ENCODE measurements at places on chromosomes 5 and 9.

DNA sequence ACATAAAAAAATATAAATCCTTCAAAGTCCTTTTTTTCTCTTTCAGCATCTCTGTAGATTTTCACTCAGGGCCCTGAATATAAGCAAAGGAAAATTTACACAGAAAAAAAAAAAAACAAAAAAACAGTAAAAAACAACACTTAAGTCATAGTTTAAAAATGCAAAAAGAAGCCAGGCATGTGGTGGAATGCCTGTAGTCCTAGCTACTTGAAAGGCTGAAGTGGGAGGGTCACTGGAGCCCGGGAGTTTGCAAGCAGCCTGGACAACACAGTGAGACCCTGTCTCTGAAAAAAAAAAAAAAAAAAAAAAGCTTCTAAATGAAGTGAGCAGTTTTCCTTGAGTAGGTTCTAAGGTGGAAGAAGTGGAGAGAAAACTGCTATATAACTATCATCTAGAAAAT, 55.0 kb upstream of the BNC2 start:
- DNase-seq, result no peak

GRCh38 chr5:125236007-125236406, 489.6 kb upstream of the ZNF608 start:
- DNase-seq, result no peak

DNA sequence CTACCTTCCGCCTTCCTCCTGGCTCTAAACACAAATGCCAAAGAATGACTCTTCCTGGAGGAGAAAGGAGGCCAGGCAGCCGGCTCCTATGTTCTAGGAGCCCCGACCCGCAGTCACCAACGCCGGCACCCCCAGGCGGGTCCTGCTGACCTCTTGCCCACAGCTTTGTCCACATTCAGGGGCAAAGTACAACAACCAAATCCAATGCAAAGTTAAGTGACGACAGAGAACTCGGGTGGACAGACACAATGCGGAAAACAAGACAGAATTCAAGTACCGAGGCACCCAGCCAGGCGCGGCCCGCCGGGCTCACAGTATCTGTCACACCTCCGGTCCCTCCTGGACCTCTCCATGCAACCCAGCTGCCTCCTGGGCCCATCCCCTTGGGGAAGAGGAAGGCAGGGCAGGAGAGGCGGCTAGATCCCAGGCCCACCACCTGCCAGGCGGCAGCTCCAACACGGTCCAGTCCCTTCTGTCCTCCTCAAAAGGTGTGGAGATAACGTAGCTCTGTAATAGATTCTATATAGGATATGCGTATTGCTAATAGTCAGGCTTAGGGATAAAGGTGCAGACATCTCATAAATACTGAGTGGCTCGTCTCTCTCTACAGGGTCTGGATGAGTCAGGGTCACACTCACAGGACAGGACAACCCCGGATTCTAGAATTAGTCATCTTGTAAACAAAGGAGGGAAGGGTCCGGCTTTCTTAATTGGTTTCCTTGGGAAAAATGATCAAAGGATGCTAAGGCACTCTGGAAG, 46.9 kb upstream of the UBAC1 start:
- DNase-seq, result peak; percentile 90

- DNase-seq, result no peak
These were observed 801.9 kb upstream of the ACO1 start for GRCh38 chr9:31582561-31582960.

GRCh38 chr5:73497497-73498056, 665 bp upstream of the BTF3 start:
- DNase-seq, result no peak

GRCh38 chr9:76560481-76560922, 101.5 kb downstream of the GCNT1 start:
- no peak for DNase-seq

- no peak for DNase-seq
These were observed 40.7 kb upstream of the CTXN3 start for GRCh38 chr5:127608077-127608660.

DNA sequence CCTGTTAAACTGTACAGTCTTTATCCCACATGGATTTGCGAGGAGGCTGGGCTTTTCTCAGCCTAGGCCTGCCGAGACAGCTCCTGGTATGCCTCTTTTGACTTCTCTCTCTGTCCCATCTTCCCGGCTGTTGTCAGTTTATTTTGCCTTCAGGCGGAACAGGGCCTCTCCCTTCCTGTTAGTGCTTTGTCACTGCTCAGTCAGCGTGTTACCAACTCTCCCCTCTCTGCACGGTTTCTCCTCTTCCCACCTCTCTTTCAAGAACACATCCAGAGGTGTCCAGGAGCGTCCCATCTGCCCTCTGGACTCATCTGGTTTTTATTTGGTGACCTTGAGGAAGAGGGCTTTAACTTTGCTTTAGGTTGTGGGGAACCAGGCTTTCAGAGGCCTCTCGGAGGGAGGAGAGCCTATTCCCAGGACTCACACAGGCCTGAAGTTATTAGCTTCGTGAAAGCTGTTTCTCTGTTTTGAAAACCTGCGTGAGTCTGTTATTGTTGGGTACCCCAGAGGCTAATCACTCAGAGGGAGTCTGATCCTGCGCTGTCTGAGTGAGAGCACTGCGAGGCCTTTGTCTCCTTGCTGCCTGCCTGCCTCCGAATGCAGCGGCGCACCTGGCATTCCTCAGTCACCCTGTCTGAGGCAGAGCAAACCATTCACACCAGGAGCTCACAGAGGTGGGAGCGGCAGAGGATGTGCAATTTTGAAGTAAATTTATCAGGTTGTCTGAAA, 234.4 kb upstream of the MPDZ start:
- no peak for DNase-seq

GRCh38 chr9:16333691-16334090, 536.8 kb downstream of the BNC2 start:
- DNase-seq, result no peak

DNA sequence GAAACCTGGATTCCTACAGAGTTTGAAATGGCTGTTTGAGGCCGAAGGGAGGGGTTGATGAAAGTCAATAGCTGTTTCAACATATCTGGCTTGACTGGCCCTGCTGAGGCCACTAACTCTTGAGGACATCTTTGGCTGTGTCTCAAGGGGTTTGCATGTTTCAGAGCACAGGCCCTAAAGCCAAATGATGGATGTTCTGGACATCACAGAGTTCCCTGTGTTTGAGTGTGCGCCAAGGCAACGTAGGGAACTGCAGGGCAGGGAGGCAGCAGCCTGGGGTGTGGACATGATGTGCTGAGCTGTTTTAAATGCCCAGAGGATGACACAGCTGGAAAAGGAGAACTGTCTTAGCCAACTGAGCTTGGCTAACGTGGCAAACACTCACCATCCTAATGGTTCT, 89.6 kb downstream of the RAPGEF1 start:
- DNase-seq, result peak; percentile 37

- no peak for DNase-seq
These were observed 511 bp upstream of the WDR41 start for GRCh38 chr5:77492653-77493000.

GRCh38 chr5:160260881-160261815, 31.8 kb downstream of the FABP6 start:
- DNase-seq, result peak; percentile 78

GRCh38 chr5:37918424-37918823, 78.6 kb upstream of the GDNF start:
- DNase-seq, result no peak

GRCh38 chr5:126360467-126360866, 62.7 kb upstream of the GRAMD2B start:
- no peak for DNase-seq

GRCh38 chr5:142836048-142836447, 65.9 kb downstream of the ARHGAP26 start:
- DNase-seq, result no peak

- DNase-seq, result no peak
These were observed 94.1 kb upstream of the SNX2 start for GRCh38 chr5:122680623-122681350.

GRCh38 chr5:13921578-13921977, 22.9 kb downstream of the DNAH5 start:
- peak; percentile 72 for DNase-seq

DNA sequence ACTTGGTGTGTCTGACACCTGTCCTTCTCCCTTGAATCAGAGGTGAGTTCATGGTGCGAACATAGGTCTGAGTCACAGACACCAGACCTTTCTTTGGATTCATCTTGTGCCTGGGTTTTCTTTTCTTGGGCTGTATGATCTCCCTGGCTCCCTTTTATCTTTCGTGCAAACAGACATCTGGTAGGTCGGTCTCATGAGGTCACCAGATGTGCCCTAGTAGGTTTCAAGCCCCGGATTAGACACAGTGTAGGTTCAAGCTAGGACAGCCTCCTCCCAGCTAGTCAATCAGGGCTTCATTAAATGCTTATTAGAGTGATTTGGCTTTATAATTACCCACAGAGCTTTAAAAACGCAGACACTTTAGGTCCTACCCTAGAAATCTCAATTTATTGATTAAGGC, 106.0 kb upstream of the MYO10 start:
- no peak for DNase-seq

DNA sequence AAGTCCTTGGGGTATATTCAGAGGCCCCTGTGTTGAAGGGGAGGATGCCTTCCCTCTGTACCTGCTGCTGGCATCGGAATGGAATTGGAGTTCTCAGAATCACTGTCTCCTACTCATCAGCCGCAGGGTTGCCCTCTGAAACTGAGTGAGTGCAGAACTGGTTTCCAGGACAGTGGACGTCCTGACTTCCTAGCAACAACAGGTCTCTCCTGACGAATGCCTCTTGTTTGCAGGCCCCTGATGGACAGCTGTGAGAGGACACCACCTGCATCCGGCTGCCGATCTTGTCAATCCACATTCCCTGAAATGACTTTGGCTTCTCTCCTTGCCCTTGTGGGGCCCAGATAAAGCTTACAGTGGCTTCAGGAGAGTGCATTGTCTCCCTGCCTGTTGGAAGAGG, 274.5 kb downstream of the NSG2 start:
- no peak for DNase-seq

- no peak for DNase-seq
These were observed 131.4 kb downstream of the TMEM174 start for GRCh38 chr5:73304381-73304780.

DNA sequence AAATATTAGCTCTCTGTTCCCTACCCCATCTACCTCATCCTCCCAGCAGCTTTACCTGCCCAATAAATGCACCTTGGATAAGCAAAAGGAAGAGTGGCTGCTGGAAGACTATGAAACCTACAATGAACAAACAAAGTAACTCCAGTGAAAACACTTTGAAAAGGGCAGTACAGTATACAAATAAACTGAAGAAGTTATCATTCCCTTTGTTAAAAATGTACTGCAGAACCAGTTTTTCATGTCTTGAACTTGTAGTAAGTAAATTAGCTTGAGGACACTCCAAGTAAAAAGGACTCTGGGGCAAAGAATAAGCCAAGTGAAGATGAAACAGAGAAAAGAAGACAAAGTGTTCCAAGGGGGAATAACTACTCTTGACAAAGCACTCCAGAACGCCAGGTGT, 457.1 kb downstream of the DTWD2 start:
- no peak for DNase-seq

DNA sequence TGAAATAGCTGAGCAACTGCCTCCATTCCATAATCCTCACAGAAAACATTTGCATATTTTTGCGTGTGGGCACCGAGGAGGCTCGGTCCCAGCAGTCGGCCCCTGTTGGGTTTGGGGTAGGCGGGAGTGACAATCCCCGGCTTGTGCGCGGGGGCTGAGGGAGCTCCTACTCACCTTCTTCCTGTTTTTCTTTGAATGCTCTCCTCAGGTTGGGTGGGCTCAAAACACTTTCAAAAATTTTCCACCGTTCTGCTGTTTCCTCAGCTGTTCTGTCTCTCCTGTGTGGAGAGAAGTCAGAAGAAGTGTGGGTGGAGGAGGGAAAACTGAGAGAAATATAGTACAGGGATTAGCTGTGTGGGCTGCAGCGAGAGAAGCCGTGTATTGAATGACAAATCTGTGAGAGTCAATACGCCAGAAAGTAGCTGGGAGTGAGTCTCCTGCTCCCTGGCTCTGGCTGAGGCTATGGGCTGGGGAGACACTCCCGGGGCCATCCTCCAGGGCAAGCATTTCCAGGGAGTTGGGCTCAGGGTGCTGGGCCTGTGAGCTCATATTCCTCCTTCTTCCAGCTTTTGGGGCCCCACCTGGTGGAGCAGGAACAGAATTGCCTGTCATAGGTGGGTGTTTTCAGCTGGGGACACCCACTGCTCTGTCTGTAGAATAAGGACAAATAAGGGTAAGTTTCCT, 84.7 kb downstream of the CMYA5 start:
- no peak for DNase-seq

DNA sequence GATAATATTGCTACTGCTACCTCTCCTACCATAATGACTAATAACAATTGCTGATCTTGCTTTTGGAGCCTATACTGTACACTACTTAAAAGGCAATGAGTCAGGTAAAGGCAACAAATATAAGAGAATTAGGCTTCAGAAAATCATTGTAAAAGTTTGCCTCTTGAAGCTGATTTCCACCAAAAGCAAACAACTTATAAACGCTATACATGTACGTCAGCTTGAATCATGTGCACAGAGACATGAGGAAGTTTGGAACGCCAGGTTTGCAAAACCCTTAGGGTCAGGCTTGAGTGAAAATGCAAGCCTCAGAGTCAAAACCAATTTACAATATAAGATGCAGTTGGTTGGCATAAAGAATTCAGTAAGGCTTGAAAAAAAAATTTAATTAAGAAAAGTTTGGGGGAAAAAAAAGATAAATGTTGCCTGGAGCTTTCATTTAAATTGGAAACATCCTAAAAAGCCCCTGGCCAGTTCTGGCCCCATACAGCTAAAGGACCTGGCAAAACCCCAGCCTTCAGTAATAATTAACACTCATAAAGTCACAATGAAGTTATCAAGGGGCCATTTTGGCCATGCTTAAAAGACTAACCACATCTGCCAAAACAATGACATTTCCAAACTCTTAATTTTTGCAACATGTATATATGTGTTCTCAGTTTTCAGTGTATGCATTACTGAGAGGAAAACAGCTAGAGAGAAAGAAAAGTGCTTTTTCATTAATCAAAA, 181.0 kb upstream of the NFIL3 start:
- no peak for DNase-seq

- DNase-seq, result no peak
These were observed 132.5 kb upstream of the PRSS3 start for GRCh38 chr9:33662871-33663270.

GRCh38 chr9:100466829-100467221, 6.1 kb upstream of the TMEFF1 start:
- no peak for DNase-seq

DNA sequence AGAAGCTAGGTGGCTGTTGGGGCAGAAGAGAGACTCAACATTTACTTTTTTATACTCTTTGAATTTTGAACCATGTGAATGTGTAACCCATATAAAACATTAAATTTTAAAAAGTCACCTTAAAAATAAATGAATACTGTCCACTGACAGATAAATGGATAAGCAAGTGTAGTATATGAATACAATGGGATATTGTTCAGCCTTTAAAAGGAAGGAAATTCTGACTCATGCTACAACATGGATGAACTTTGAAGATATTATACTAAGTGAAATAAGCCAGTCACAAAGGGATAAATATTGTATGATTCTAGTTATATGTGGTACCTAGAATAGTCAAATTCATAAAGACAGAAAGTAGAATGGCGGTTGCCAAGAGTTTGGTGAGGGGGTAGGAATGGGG, 113.9 kb downstream of the TMEM174 start:
- no peak for DNase-seq

DNA sequence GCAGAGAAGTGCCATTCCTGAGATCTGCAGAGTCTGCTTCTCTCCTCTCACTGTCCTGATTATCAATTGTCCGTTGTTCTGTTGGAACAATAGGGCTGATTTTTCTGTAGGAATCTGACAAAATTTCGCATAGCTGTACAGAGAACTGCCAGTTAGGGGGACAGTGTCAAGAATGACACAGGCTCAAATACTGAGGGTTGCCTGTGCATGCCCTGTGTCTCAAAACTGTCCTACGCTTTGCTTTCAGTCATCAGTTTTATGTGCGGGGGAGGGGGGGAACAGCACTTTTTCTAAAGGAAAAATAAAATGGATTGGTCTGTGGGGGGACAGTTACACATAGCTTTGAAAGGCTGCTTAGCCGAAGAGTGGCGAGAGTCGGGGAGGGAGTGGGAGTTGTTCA, 248.6 kb downstream of the PDZD2 start:
- no peak for DNase-seq

Data from AG08396 (cell line).